ENCODE measurements at places on chromosomes 6 and 20. TPM values are rescaled to one million over a fixed set of nuclear protein-coding genes. Genes with fewer than 3 reads are reported as not detected.

Gene COL12A1
- 0.76 TPM for total RNA-seq

Gene SPDEF
- total RNA-seq: not detected

Gene COL19A1
- 0.47 TPM for total RNA-seq

- DNase-seq: no peak
Observed at GRCh38 chr6:39209911-39210310, 19.4 kb downstream of the KCNK5 start.

- DNase-seq: no peak
Observed at GRCh38 chr6:7615611-7616383, 25.8 kb downstream of the SNRNP48 start.

GRCh38 chr6:68054756-68055155, 580.3 kb upstream of the ADGRB3 start:
- no peak for DNase-seq

DNA sequence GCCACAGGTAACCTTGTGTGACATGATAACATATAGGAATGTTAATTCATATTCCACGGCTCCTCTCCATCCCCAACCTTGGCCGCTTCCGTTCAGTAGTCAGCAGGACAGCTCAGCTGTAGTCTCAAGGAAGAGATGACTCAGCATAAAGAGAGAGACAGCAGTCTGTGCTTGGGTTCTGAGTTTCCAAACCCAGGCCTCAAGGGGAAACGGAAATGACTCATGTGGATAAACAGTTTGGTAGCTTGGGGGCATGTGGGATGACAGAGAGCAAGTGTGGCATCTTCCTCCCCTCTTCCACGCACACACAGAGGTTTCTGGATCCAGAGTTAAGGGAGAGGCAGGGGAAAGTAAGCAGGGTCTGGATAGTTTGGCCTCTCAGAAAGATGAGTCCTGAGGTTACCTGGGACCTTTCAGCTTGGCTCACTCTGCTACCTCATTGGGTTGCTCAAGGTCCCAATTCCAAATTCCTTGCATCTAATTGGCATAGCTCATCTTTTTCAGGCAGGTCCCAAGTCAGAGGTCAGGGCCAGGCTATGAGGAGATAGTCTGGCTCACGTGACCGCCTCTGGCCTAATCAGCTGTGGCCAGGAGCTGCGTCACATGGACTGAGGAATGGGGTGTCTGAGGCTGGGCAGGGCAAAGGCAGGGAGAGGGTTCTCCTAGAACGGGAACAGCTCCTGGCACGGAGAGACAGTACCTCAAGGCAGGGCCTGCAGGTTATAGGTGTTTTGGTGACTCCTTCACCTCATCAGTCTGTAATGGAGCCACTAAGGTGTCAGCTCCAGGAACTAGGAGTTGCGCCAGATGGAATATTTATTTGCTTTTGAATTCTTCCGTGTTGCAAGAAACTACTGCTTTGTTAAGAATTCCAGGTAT, 36.5 kb upstream of the MLN start:
- no peak for DNase-seq

- DNase-seq: no peak
Observed at GRCh38 chr20:51362254-51362653, 180.3 kb downstream of the NFATC2 start.

- no peak for DNase-seq
Observed at GRCh38 chr6:85923013-85923430, 280.3 kb upstream of the SYNCRIP start.

DNA sequence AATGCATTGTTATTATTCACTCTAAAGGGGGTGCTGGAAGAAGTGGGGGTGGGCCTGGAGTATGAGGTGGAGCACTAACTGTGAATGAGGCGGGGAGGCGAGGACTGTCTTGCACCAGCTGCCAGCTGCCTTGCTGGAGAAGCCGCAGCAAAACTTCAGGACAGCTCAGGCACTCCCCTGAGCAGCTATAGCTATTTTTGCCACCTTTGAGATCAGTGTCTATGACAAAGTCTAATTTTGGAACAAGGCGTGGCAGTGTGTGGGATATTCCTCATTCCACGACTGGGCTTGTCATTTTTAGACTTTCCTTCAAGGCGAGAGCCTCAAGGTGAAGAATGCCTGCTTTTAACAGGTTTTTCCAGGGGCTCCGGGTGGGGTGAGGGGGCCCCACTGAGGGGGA, 143.8 kb downstream of the DOK5 start:
- DNase-seq: no peak

- DNase-seq: no peak
Observed at GRCh38 chr6:19472153-19472552, 365.0 kb upstream of the ID4 start.

DNA sequence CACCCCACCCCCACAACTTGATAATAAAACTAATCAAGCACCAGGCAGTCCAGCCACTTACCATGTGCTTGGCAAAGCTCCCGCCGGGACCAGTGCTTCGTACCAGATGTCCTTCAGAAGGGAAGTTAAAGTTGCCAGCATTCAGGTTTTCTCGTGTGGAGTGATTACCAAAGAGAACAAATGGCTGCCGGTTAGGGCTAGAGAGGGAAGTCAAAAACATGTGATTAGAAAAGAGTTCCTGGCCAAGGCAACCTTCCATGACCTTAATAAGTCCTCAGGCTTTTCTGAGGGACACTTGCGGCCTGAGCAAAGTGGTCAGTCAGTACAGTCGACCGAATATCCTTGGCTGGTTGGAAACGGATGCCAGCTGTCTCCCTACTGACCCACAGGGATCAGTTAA, 67.0 kb downstream of the DNAAF9 start:
- no peak for DNase-seq

- DNase-seq: no peak
Observed at GRCh38 chr6:148027201-148027600, 315.4 kb upstream of the SASH1 start.

- no peak for DNase-seq
Observed at GRCh38 chr6:29561091-29561490, 1.6 kb upstream of the UBD start.
